Mononuclear cell (primary cell): ENCODE measurements at places on chromosomes 2 and 18. TPM values are rescaled to one million over a fixed set of nuclear protein-coding genes. Genes with fewer than 3 reads are reported as not detected.

CYP1B1 gene
- 7.9 TPM for total RNA-seq

CCNT2 gene
- total RNA-seq = 91.3 TPM

FNDC4 gene
- total RNA-seq = 0.10 TPM

IL36B gene
- not detected for total RNA-seq

METTL4 gene
- 9.7 TPM for total RNA-seq

DSG2 gene
- 0.21 TPM for total RNA-seq

TMEM200C gene
- under 0.01 TPM for total RNA-seq

C2orf66 gene
- not detected for total RNA-seq

THSD7B gene
- not detected for total RNA-seq
